Activated CD4-positive, alpha-beta T cell treated with anti-CD3 and anti-CD28 coated beads for 1 hour (primary cell): ENCODE measurements at places on chromosomes 1 and 21.

DNA sequence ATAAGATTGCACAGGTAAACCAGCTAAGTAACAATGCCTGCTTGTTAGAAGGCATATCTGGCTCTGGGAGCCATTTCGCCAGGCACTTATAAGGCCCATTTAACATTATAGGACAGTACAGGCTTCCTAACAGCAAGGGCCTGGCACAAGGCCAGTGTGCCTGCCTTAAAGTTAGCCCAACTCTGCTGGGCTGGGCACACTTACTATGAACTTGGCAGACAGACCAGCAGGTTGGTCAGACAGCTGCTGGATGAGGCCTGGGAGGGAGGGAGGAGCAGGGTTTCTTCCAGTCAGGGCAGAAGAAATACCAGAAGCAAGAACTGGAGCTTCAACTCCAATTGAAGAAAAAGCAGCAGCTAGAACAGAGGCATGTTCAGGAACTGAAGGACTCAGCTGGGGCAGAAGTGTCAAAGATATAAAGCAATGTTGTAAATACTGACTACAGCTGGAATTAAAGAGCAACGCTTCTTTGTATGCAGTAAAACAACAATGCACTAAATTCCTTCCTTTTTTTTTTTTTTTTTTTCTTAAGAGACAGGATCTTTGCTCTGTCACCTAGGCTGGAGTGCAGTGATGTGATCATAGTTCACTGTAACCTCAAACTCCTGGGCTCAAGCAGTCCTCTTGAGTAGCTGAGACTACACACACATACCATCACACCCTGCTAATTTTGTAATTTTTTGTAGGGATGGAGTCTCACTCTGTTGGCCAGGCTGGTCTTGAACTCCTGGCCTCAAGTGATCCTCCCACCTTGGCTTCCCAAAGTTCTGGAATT is 4.9 kb downstream of the CACHD1 start:
- no peak for DNase-seq

GRCh38 chr1:7420098-7420445 is 351.0 kb upstream of the VAMP3 start:
- DNase-seq: no peak

- no peak for DNase-seq
These were observed 847 bp downstream of the PSMD4 start for GRCh38 chr1:151255381-151255780.

GRCh38 chr1:219067350-219067712 is 106.3 kb upstream of the LYPLAL1 start:
- DNase-seq: no peak

- DNase-seq: no peak
These were observed 206.6 kb downstream of the APP start for GRCh38 chr21:25964015-25964414.

DNA sequence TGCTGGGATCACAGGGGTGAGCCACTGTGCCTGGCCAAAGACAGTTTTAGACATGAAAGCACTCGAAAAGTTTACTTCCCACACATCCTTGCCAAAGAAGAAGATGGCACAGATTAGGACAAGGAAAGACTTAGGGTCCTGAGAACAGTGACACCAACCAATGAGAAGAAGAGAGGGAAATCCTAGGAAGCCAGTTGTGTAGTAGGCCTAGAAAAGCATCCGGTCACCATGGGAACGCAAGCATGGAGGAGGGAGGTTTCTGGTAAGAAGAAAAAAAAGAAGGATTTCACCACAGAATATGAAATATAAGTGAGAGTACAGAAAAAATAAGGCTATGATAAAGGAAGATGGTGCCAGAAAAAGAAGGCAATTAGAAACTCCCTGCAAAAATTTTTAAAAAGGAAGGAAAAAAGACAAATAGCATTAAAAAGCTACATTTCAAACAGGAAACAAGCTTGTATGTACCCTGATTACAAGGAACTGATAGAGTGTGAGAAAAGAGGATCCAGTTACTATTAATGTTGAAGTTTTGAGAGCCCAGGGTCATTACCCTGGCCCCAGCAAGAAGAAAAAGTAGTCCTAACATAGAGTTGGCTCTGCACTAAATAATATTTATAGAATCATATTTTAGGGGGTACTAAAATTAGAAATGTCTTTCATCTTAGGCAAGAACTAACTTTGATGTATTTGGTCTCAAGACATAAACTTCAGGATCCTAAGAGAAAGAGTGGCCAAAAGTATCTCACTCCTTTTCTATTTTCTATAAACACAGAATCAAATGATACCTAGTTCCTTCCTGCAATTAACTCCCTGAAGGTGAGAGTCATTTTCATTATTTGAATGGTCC is 16.1 kb downstream of the DIPK1A start:
- DNase-seq: no peak

GRCh38 chr21:38260426-38260825 is 3.6 kb downstream of the KCNJ15 start:
- no peak for DNase-seq

DNA sequence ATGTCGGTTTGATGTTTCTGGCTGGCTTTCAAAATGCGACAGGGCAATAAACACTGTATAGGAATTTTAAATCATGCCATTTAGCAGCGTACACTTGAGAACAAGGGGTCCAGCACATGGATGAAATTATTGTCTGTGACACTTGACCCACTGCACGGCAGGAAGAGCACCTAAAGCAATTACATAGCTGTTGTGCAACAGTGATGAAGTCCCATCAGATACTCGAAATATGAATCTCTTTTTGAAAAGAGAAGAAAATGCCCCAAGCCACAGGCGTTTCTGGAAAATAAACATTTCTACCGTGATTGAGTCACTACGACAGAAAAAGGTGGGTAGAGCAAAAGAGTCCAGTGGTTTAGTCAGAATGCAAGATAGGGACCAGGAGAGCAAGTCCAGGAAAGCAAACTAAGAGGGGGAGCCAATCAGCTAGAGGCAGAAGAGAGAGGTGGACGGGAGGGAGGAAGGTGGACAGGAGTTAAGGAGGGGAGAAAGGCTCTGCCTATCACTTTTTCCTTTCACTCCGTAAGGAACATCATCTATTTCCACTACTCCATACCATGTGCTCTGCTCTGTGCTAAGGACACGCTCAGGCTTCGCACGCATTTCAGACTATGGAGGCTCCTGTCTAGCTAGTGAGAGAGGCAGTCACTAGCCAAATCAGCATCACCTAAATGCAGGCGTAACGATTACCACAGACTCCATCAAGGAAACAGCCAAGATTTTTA is 6.4 kb downstream of the DSCAM start:
- no peak for DNase-seq

- DNase-seq: no peak
These were observed 19.6 kb upstream of the PLEKHG5 start for GRCh38 chr1:6511056-6511455.

GRCh38 chr1:165300400-165300903 is 56.1 kb downstream of the LMX1A start:
- DNase-seq: no peak
